Fibroblast of mammary gland (primary cell): ENCODE measurements at places on chromosomes 2 and 18.

- DNase-seq = no peak
Measured at GRCh38 chr2:133345638-133346037, 222.6 kb downstream of the NCKAP5 start.

GRCh38 chr2:43464590-43464989 lies 131.2 kb downstream of the THADA start:
- peak; percentile 92 for DNase-seq

- no peak for DNase-seq
Measured at GRCh38 chr2:9639000-9639602, 8.3 kb upstream of the YWHAQ start.

DNA sequence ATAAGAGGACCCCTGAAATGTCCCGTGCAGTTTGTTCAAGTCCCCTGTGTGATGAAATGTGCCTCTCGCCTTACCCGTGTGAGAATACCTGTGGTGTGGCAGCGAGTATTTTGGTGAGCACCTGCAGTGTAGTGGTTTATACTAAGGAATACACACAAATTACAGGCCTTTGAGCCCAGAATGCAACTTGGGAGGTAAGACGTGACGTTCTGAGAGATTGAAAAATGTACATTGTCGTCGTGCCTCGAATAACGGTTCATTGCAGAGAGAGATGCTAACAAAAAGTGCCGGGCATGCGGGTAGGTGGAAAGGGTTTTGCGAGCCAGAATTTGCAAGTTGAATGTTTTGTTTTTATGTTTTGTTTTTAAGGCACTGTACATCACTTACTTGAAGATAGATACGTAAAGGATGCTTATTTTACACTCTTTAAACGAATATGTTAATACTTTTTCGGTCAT lies 867 bp downstream of the RBBP8 start:
- DNase-seq = peak; percentile 19

DNA sequence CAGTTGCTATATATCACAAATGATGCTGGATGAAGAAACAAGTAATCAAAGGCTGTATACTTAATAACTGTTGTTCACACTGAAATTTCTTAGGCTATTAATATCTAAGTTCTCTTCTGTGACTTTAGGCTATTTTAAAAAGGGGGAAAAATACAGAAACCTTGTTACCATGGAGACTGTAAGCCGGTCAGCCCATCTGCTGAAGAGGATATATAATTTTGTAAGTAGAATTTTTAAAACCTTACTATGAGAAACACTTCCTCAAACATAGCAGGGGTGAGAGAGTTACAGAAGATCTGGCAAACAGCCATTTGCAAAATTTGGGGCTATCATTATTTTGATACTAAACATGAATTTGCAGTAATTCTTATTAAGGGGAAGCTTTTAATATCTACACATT lies 27.8 kb downstream of the CACNB4 start:
- DNase-seq = no peak

DNA sequence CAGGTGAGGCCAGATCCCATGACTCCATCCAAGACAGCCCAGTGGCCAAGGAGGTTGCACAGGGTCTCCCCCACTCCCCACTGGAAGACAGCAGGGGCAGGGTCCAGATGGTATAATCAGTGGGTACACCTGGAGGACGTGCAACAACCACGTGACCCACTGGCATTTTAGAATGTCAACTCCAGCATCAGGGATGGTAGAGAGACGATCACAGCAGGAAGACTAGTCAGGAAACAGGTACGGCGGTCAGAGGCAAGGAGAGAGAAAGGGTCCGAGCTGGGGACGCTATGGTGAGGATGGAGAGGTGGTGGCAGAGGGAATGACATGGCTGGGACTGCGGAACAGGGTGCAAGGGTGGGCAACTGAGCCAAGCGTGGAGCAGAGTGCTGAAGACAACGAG lies 23.0 kb downstream of the SERTAD2 start:
- no peak for DNase-seq
